ENCODE measurements at places on chromosomes 7 and 10.

- no peak for DNase-seq
These were observed 182.4 kb downstream of the SEM1 start for GRCh38 chr7:96527133-96527827.

DNA sequence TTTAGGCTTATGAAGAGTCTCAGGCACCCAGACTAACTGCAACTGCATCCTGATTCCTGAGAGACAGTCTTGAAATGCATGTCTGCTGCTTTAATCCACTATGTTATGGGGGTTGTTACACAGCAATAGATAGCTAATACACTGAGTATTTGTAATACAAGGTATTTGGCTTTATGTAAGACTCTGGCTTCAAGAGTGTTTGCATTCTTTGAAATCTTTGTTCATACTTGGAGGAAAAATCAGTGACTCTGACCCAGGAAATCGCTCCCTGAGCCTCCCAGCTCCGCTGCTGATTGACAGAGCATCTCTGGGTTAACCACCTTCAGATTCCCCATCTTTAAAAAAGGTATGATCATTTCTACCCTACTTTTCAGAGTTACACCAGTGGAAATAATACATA lies 133.9 kb downstream of the MTPAP start:
- no peak for DNase-seq

GRCh38 chr10:91061608-91062007 lies 140.7 kb upstream of the ANKRD1 start:
- DNase-seq, result no peak

GRCh38 chr10:119161680-119162451 lies 3.6 kb downstream of the SFXN4 start:
- DNase-seq, result no peak

- no peak for DNase-seq
These were observed 218.0 kb upstream of the IGFBP3 start for GRCh38 chr7:46139079-46139478.

- no peak for DNase-seq
These were observed 85.7 kb upstream of the AOAH start for GRCh38 chr7:36810032-36810431.

DNA sequence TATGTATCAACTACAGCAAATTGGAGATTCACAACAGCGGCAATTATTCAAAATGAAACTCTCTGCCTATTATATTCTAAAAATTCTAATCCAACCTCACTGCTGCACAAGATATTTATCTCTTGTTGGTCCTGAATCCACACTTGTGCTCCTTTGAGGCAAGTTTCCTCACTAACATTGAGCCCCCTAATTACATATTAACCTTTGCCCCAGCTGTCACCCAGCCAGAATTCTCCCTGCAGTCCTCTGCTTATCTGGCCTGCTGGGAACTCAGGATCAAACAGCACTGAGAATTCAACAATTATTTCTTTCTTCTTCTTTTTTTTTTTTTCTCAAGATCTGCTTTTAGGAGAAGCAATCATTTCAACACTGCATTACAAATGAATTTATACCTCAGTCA lies 21.5 kb upstream of the PLAC9 start:
- no peak for DNase-seq

- no peak for DNase-seq
These were observed 176.2 kb downstream of the CCDC3 start for GRCh38 chr10:12825260-12825849.

GRCh38 chr7:46454816-46455215 lies 533.7 kb upstream of the IGFBP3 start:
- DNase-seq, result no peak

DNA sequence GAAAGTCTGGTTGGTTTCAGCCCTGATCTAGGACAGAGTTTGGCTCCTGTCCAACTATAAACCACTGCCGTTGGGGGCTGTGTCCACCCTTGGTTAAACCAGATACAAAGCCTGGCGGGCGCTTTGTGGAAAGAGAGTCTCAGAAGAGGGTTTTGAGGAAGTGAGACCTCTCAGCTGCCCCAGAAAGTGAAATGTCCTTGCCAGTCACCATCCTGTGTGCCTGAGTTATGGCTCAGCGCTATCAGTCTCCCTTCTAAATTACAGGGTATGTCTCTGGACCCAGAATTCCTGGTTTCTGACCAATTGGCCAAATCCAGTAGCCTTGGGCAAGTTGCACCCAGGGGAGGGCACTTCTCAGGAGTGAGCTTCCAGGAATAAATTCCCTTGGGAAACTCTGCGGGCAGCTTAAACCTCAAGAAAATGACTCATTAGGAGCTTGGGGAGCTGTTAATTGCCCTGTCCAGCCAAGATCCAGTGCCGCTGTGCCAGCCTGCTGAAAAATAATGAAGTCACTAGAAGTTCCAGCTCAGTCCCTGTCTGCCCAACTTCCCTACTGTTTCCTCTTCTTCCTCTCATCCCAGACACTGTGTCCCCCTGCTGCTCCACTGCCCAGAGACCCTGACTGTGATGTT lies 66.7 kb upstream of the PDZD8 start:
- no peak for DNase-seq

DNA sequence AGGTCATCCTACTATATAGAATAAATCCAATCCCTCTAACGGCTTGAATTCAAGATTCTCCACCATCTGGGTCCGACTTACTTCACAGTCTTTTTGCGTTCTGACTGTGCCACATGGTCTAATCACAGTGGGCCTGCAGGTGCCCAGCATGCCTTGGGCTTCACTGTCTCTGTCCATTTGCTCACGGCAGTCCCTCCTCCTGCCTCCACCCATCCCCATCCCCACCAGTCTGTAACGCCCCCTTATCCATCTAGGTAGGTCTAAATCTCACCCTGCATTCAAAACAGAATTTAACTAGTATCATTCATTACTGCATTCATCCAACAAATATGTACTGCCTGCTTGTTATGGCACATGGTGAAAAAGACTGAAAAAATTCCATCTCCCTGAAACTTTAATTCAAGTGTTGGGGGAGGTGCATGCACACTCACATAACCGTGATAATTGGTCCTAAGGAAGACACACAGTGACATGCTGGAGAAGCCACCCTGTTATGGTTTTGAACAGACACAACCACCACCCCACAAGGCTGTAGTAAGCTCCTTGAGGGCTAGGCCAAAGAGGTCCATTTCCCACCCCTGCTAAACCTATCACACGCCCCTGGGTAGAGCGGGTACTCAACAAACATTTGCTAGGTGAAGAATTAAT lies 24.2 kb downstream of the SORBS1 start:
- DNase-seq, result no peak

- peak; percentile 23 for DNase-seq
These were observed 219.6 kb downstream of the PHF14 start for GRCh38 chr7:11193131-11193867.

- no peak for DNase-seq
These were observed 164.8 kb downstream of the MAGI2 start for GRCh38 chr7:79288655-79289054.

DNA sequence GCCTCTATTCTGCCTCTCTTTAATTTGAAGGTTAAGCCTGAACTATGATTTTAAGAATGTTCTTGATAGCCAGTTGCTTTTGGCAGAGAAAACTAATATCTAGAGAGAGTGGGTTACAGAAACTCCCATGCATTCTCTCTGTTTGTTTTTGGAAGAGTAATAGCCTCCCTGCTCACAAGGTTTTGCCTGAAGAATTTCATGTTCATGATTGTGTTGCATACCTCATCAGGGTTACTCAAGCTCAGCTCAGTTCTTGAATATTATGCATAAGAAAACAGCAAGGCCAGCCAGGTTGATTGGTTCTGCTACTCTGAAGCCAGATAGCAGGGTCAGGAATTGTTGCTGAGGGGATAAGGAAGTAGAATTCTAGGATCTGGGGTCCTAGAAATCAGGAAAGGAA lies 137.4 kb downstream of the MDFIC start:
- DNase-seq, result no peak

DNA sequence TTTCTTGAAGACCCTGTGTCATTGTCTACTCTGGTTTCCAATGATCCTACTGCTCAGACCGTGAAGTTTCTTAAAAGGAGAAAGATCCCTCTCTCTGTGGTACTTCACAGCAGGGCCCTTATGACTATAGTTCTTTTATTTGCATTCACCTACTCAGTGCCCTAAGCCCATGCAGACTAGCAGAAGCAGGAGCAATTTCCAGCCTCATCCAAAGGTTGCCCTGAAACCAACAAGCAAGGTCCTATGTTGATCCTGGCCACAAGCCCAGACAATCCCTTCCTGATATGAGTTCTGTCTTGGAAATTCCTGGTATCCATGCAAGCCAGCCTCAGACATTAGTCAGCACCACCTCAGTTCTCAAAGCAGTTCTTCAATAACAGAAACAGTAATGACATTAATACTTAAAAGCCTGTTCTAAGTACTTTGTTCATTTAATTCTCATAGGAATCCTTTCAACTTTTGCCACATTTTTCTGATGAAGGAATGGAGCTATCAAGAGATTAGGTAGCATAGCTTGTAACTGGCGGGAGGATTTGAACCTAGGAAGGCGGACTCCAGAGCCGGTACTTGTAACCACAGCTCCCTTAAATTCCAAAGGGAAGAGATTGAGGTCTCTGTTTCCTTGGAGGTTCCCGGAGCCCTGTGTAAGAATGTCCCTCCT lies 58.1 kb upstream of the ST8SIA6 start:
- DNase-seq, result no peak

DNA sequence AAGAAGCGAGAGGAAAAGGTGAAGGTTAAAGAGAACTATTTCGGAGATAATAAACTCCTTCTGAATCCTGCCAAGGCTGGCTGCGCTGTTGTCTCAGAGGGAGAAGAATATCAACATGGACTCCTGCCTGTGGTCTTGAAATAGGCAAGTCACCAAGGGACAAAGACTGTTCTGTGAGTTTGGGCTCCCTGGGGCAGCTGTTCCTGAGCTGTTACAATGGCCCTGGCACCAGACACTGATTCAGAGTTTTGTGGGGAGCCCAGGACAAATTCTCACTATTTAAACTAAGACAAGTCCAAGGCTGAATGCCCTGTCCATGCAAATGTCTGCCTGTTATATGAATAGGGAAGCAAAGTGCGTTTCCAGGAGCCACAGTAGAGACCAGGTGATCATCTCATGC lies 81.4 kb downstream of the PRPF18 start:
- DNase-seq, result no peak

DNA sequence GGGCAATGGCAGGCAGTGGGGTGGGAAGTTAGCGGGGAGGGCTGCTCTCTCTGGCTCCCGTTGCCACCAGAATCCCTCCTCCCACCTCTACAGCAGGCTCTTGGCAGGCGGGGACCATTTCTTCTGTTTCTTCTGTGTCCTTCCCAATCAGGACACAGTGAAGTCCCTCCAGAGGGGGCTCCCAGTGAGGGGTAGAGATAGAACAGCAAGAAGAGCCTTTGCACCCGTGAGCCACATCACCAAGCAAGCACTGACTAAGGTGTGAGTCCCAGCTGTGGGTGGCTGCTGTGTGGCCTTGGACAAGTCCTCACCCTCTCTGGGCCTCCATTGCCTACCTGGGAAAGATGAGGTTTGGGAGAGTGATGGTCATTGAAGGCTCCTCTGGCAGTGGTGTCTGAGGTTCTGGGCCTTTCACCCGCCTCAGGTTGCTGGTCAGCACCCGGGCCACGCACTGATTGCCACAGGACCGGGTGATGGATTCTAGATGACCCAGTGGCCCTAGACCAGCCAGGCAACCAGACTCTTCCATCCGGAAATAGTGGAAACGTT lies 26.0 kb upstream of the PCBD1 start:
- DNase-seq, result no peak

- DNase-seq, result no peak
These were observed 27.9 kb upstream of the CCDC7 start for GRCh38 chr10:32417911-32418547.

GRCh38 chr7:130452951-130453350 lies 12.1 kb upstream of the CEP41 start:
- DNase-seq, result no peak

DNA sequence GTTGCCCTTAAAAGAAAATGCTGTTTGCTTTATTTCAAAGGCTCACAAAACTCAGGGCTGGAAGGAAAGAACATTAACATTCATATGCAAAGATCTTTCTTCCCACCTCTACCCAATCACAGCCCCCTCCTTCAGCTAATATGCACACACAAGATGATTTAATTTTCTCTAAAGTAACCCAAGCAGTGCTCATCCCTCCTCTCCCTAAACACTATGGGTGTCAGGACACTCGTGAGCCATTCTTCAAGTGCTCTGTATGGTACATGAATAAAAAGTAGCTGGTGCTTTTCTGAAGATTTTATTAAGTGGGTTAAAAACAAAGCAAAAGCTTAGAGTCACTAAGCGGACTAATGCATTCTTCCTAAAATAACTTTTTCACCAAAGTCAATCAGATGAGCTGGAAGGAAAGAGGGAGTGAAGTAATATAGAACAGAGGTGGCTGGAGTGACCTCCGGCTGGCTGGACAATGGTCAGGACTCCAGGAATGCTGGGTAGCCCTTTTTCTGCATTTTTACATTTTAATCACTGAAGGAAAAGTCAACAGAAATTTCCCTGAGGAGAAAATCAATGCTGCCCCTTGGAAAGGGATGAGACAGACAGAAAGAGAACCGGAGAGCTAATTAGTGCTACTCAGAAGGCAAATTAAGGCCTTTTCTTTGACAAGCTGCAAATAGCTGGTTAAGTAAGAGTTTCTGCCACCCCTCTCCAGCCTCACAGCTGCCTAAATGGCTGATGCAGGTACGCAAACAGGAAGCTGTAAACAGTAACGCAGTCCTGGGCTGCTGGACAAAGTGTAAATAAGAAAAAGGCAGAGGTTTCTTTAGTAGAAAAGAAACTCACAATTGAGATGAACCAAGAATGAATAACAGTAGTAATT lies 6.6 kb downstream of the DGKI start:
- no peak for DNase-seq

GRCh38 chr10:485776-486175 lies 203.7 kb downstream of the DIP2C start:
- no peak for DNase-seq

- no peak for DNase-seq
These were observed 81.5 kb downstream of the ARL4A start for GRCh38 chr7:12768948-12769347.

- no peak for DNase-seq
These were observed 59.2 kb downstream of the CHCHD3 start for GRCh38 chr7:133022661-133023060.

GRCh38 chr10:119834188-119834587 lies 38.5 kb downstream of the MCMBP start:
- no peak for DNase-seq

- DNase-seq, result no peak
These were observed 168.0 kb downstream of the GNAI1 start for GRCh38 chr7:80302636-80303035.

DNA sequence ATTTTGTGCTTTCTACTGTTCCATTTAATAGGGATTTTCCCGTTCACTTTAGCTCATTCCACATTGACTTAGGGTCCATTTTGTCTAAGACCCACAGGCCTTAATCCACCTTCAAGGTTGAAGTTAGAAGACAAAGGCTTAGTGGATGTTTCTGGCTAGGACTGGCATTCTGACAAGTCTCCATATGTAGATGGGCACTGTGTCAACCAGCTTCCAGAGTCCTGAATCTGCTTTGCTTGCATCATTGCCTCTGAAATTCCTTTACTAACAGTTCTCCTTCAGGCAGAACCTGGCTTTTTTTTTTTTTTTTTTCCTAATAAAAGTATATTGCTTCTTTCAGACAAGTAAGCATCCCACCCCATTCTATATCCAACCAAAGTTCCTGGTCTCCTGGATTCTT lies 69.6 kb upstream of the PDCD4 start:
- no peak for DNase-seq

- no peak for DNase-seq
These were observed 145.6 kb downstream of the GLCCI1 start for GRCh38 chr7:8114175-8114574.

All from iPS DF 19.7 (cell line).